ENCODE measurements at places on chromosomes 11 and 22. TPM values are rescaled to one million over a fixed set of nuclear protein-coding genes. Genes with fewer than 3 reads are reported as not detected.

Gene C11orf97
- polyA plus RNA-seq: not detected

Gene CHRM1
- 0.10 TPM for polyA plus RNA-seq

Gene SYNGR1
- 13.0 TPM for polyA plus RNA-seq

Gene OR52I1
- polyA plus RNA-seq: not detected

Gene THY1
- polyA plus RNA-seq: 46.9 TPM

Gene PRR33
- polyA plus RNA-seq: 0.03 TPM

Gene SLC7A4
- 0.25 TPM for polyA plus RNA-seq

Gene IL17REL
- 0.03 TPM for polyA plus RNA-seq

Gene ST14
- 5.2 TPM for polyA plus RNA-seq

Gene ANO1
- 5.7 TPM for polyA plus RNA-seq

Gene RASSF10
- 0.52 TPM for polyA plus RNA-seq

Gene XKR3
- polyA plus RNA-seq: not detected

Gene RAB30
- polyA plus RNA-seq: 7.5 TPM

Gene NF2
- polyA plus RNA-seq: 15.9 TPM

Gene KDELR3
- polyA plus RNA-seq: 8.0 TPM

Gene CBLIF
- polyA plus RNA-seq: 2.1 TPM

Gene SLC16A8
- 0.31 TPM for polyA plus RNA-seq

Gene PRDM10
- 1.4 TPM for polyA plus RNA-seq

Gene PLEKHB1
- 1.1 TPM for polyA plus RNA-seq

Gene SPDYC
- polyA plus RNA-seq: not detected

Gene PHOX2A
- polyA plus RNA-seq: not detected

Gene LRRN4CL
- 4.3 TPM for polyA plus RNA-seq

Gene FBXO3
- polyA plus RNA-seq: 21.4 TPM

Gene C11orf24
- 14.4 TPM for polyA plus RNA-seq

Gene CDC42EP1
- 66.6 TPM for polyA plus RNA-seq

Gene CALCA
- polyA plus RNA-seq: 1.1 TPM

Gene TRIM49
- polyA plus RNA-seq: not detected

Gene SLC22A6
- not detected for polyA plus RNA-seq

Gene PGA4
- polyA plus RNA-seq: 2.1 TPM

Gene SLC5A4
- polyA plus RNA-seq: 0.25 TPM

Gene DCHS1
- polyA plus RNA-seq: 9.3 TPM

Gene SLC15A3
- 6.0 TPM for polyA plus RNA-seq

Gene MFRP
- 0.11 TPM for polyA plus RNA-seq

Gene YAP1
- 10.8 TPM for polyA plus RNA-seq

Gene HBG2
- not detected for polyA plus RNA-seq

Gene KCNJ11
- 1.5 TPM for polyA plus RNA-seq

Gene CD6
- polyA plus RNA-seq: 1.7 TPM

Gene FGF3
- polyA plus RNA-seq: not detected

Measured in adipose tissue (tissue), 3 donors.